IMR-90 (cell line): ENCODE measurements at places on chromosomes 6 and 20.

DNA sequence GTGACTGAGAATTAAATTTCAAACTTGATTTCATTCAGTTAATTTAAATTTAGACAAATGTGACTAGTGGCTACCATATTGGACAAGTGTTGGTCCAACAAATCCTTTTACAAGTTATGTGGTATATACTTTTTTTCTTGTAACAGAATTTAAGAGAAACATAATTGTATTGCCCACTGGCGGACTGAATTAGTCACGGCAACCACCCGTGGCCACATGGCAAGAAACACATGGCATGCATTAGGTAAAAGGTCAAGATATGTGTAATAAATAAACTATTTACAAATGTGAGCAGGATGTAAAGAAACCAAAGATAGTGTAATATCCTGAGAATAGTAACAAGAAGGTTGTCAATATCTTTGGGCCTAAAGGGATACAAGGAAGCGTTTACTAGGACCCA is 91.2 kb downstream of the LCA5 start:
- DNase-seq, result no peak

DNA sequence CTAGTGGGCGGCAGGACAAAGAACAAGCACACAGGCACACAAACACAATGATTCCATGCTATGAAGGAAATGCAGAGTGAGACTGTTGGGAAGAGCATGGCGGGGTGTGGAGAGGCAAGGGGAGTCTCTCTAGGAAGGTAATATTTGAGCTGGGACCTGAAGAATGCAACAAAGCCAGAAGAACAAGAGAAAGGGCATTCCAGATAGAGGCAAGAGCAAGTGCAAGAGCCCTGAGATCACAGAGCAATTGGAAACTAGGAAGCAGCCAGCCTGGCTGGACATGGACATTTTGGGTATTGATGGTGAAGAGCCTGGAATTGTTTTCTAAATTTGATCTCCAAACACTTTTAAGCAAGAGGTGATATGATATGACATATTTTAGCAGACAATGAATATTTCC is 15.4 kb downstream of the SRXN1 start:
- DNase-seq, result no peak

DNA sequence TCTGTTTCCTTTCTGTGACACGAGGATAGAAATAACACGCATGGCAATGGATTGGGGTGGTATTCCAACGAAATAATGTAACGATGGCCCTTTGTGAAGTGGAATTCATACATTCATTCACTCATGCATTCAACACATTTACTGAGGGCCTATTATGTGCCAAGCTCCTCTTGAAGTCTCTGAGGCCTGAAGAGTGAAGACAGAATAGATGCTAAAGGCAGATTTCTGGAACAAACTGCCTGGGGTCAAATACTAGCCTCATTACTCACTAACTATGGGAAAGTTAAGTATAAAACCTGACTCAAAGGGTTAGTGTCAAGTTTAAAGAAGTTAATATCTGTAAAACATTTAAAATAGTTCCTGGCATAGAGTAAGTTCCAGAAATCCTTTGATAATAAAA is 279.6 kb upstream of the SULF2 start:
- DNase-seq, result peak; percentile 11

DNA sequence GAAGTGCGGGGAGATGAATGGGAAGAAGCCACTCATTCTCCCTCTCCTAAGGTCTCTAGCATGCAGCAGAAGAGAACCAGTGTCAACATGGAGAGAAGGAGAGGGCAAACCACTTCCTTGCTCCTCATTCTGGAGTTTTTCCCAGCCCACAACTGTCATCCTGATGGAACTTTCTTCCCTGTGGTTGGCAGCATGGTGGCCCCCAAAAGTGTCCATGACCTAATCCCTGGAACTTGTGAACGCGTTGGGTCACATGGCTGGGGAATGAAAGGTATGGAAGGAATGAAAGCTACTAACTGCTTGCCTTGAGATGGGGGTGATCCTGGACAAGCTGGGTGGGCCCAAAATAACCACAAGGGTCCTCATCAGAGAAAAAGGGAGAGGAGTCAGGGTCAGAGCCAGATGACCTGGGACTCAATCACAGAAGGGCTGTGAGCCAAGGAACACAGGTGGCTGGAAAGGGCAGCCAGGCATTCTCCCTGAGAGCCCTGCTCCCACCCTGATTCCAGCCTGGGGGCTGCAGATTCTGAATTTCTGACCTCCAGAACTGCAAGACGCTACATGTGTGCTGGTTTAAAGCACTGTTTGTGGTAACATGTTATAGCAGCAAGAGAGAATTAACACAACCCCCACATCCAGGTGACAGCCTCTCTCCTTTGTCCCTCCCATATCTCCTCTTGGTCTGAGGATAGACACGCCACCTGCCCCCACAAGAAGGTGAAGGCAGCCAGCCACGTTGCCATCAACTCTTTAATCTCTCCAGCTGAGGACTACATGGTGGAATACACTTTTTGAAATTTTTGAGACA is 63.2 kb downstream of the PYGB start:
- peak; percentile 95 for DNase-seq

GRCh38 chr20:18666803-18667415 is 79.1 kb downstream of the DTD1 start:
- no peak for DNase-seq

- DNase-seq, result no peak
Observed at GRCh38 chr6:138543657-138544056, 44.4 kb upstream of the NHSL1 start.

DNA sequence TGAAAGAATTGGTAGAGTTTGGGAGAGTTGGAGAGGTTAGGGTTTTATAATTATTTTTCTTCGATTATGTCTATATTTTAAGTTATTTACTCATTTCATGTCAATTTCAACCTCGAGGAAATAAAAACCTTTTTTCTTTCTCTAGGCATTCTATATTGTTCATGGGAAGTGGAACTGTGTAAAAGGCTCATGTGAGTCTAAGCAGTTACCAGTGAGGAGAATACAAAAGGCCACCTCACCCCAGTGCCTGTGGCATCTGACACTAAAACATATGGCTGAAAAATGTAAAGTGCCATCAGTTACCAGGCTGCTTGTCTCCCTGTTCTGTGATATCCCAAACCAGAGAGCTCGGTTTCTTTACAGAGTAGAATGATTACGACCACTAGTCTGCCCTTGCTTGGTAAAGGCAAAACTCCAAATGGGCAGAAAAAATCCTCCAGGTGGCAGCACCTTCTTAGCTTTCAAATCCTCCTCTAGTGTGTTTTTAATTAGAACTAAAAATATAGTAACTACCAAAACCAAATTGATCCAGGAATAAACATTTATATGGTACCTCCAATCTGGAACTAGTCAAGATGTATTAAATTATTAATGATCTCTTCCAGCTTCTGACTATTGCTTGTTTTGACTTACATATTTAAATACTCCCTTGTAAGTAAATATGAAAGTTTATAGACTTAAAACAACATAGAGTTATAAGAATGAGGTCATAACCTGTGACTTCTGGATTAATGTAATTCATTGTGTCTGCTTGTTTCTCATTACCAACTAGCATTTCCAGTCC is 122.6 kb upstream of the MCHR2 start:
- peak; percentile 76 for DNase-seq

DNA sequence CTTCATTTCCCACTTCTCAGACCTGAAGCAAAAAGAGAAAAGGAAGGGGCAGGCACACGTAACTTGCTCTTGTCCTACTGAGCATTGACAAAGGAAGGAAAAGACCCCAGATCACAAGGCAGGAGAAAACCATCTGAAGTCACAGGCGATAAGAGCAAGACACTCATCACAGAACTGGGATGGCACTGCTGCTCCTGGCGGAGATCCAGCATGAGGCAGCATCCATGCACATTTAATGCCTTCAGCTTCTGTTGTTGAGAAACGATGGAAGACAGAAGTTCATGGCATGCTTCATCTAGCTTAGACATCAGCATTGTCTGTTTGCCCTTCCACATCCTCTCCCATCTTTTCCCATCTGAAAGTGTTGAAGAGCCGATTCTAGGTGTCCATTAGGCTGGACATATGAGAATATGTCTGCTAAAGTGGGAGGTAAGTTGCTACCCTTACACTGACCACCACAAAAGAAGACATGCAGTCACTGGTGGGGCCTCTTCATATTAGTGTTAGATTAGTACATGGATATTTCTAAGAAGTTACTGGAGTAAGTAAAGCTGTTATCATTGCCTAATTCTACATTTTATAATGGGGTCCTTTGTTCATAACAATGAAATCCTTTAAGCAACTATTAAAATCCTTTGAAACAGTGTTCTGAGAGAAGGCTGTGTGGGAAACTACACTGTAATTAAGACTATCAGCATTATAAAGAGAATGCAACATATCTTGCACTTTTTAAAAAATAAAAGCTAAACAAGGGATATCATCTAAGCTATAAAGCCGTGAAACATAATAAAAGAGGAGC is 618.5 kb downstream of the C6orf118 start:
- DNase-seq, result no peak

GRCh38 chr6:4133941-4134838 is 1.2 kb downstream of the ECI2 start:
- DNase-seq, result no peak

DNA sequence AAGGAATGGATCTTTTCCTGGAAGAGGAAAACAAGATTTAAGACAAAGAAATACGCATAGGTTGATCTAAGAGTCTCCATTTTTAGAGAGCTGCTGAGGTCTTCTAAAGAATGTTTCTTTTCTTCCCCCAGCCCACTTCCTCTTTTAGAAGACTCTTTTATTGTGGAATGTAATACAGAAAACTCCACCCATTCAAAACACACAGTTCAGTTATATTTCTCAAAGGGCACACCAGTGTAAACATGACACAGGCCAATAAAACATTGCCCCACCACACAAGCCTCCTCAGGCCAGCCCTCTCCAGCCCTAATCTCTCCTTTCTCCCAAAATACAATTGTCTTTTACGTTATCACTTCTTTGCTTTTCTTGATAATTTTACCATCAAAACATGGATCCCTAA is 42.8 kb downstream of the SLC35B3 start:
- DNase-seq, result no peak

- no peak for DNase-seq
Observed at GRCh38 chr20:13139459-13140150, 81.5 kb upstream of the ISM1 start.

DNA sequence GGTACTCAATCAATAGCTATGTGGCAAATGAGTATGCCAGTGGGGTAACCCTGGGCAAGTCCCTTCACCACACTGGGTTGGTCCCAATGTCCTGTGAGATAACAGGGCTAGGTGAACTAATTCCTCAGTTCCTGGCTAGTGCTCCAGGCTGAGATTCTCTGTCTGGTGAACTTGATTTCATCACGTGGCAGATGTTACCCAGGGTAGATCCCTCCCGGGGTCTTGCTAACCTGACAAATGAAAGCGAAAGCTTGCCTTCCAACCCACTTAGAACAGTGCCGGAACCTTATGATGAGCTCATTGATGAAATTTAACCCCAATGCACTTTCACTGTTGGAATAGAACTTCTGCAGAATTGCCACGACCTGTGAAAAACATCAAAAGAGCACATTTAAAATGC is 6.6 kb upstream of the ANKRD60 start:
- DNase-seq, result no peak

DNA sequence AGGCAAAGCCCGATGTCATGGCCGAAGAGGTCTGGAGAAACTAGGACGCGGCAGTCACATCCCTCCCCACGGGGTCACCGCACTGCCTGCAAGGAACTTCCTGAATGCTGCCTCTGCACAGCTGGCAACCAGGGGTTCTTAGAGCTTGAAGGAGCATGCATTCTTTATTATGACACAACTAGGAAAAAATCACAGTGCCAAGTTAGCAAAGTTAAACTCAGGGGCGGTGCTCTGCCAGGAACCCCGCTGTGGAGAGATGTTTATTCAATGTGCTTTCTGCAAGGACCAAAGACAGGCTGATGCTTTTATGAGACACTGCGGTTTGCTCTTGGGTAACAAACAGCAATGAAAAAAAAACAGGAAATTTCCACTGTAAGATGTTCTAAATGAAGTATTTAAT is 287.3 kb upstream of the FOXQ1 start:
- DNase-seq, result peak; percentile 82

GRCh38 chr6:129749749-129750120 is 39.8 kb upstream of the ARHGAP18 start:
- DNase-seq, result peak; percentile 83

DNA sequence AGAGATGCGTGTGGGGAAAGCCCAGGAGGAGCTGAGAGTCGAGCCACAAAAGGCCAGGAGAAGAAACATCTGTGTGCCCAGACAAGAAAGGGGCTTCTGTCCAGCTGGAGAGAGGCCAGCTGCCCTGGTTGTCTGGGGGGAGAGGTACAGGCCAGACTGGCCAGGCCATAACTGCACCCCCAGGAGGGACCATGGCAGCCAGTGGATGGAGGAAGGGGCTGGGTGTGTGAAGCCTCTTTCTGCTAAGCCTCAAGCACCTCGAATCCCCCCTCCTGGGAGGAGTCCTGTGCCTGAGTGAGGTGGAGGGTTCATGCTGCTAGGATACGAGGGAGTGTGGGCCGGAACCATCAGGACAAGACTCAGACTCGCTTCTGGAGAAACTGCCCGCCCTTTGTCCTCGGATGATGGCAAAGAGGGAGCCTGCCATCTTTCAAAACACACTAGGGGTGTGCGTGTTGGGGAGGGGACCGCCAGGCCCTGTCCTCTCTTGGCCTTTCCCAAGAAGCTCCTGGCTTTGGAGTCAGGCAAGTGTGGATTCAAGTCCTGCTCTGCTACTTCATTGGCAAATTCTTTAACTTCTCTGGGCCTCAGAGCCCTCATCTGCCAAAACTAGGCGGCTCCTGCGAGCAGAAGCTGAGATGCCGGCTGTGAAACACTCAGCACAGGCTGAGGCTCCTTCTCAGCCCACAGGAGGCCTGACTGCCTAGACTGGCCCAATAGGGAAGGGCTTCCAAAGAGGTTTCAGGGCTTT is 90.3 kb downstream of the ASXL1 start:
- DNase-seq, result no peak

- no peak for DNase-seq
Observed at GRCh38 chr6:151499551-151499950, 5.7 kb downstream of the CCDC170 start.

GRCh38 chr20:20761301-20761700 is 48.9 kb upstream of the RALGAPA2 start:
- no peak for DNase-seq

- DNase-seq, result no peak
Observed at GRCh38 chr6:161549977-161550655, 276.3 kb upstream of the AGPAT4 start.

DNA sequence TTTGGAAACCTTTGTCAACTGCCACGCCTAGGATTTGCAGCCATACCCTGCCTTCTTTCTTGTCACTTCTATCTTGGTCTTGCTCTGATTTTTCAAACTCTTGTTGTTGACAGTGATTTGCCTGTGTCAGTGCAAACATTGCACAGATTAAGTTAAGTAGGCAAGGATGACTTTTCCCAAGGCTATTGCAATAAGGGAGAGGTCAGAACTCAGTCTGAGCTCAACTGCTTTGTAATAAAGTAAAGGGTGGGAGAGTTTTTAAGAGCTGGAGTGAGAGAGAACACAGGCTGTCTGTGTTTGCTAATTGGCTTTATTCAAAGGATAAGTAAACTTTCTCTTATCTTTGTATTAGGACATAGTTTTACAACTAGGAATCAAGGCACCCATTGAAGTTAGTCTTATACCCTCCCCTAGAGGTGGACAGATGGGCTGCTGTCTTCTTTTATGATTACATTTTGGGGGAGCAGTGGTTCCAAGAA is 448.6 kb downstream of the PHF3 start:
- DNase-seq, result no peak
